ENCODE measurements at places on chromosomes 11 and 22.

- no peak for DNase-seq
Observed at GRCh38 chr22:37328017-37328416, 45.7 kb downstream of the CYTH4 start.

- DNase-seq, result no peak
Observed at GRCh38 chr11:119181677-119182412, 3.4 kb upstream of the NHERF4 start.

GRCh38 chr22:29011240-29012100 lies 50.2 kb downstream of the C22orf31 start:
- DNase-seq, result no peak

DNA sequence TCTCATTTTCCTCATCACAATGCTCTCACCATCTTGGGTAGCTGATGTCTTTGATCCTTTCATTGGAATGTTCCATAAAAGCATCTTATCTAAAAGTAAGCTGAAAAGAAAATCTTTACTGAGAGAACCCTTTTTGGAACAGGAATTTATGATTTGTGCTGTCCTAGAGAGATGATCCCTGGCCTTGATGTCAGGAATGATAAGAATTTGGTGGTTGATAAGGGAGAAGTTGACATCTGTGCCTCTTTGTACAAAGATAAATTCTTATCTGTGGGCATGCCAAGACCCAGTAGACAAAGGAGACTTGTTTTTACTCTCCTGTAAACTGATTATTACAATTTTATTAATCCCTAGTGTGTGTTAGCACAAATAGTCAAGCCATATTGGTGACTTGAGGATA lies 36.9 kb downstream of the NAALAD2 start:
- no peak for DNase-seq

DNA sequence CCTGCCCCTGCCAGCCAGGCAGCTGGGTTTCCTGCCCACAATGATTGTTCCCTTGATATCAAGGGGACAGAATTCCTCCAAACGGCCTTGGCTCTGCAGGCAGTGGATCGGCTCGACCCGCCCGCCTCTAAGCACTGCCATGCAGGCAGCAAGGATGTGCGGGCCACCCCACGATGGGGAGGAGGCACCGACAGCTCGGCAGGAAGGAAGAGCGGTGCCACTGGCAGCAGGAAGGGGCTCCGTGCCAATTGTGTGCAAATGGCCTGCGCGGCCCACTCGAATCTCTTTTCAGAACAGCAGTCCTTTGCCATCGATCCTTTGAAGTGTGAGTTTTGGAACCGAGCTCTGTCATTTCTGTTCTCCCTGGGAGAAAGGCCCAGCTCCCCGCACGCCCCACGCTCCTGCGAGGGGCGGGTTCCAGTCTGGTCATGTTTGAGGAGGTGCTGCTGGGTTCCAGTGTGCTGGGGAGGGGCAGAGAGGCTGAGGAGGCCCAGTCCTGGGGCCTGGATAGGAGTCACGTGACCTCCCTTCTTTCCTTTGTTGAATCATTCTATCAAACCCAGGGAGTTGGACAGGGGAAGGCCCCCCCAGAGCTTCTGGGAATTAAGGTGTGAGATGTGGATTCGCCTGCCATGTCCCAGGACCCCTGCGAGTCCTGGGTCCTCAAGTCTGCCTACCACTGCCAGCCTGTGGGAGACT lies 406.0 kb downstream of the CTTN start:
- DNase-seq, result no peak

DNA sequence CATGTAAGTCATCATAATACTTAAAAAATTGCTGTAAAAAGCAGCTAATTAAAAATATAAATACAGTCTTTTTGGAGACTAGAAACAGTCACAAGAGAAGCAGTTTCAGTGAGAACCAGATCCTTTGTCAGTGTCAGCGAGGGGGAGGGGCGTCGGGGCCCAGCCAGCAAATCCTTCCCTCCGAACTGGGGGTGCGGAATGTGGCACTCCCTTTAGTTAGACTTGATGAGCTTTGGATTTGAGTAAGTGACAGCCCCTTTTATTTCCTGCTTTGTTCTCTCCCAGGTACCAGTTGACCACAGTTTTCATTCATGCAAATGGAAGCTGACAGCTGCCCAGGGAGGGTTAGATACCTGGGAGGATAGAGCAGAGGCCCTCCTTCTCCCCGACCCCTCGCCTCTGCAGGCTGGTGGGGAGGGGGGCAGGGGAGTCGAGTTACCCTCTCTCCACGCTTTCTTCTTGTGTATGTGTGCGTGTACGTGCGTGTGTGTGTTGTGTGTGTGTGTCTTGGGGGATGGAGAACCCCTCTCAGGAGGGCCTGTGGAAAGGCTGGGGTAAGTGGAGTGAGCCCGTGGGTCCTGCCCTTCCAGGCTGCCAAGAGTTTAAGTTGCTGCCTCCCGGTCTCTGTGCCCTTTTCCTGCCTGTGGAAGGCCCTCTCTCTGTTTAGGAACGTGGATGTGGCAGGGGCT lies 38.3 kb downstream of the PTPRJ start:
- no peak for DNase-seq

- DNase-seq, result no peak
Observed at GRCh38 chr11:68116974-68117373, 4.2 kb downstream of the CHKA start.

DNA sequence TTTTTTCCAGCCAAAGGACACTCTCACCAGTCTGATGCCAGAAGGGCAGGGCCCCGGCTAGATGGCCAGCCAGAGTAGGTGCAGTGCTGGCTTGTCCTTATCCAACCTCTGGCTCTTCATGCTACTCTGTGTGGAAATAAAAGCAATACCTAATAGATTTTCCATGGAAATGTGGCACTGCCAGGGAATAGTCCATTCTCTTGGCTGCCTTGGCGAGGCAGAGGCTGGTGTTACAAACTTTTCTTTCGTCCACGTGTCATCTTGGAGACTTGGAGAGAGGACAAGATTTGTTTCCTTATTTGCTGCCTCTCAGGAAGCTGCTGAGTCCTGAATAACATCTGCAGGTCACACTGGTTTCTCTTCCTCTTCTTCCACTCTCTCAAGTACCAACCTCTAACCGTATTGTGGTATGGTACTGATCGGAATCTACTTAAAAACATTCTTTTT lies 17.2 kb upstream of the C1QTNF4 start:
- DNase-seq, result no peak

- DNase-seq, result no peak
Observed at GRCh38 chr22:46083383-46084350, 66.7 kb upstream of the PPARA start.

DNA sequence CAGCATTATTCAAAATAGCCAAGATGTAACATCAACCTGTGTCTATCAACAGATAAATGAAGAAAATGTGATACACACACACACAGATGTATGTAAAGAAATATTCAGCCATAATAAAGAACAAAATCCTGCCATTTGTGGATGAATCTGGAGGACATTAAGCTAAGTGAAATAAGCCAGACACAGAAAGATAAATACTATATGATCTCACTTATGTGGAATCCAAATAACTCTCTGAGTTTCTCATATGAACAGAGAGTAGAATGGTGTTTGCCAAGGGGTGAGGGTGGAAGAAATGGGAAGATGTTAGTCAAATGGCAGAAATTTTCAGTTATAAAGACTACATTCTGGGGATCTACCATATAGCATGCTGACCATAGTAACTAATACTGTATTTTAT lies 224.2 kb downstream of the GUCY1A2 start:
- no peak for DNase-seq

Data from T47D (cell line).